Heart left ventricle (tissue), 16 donors: ENCODE measurements at places on chromosomes 12 and 14. TPM values are rescaled to one million over a fixed set of nuclear protein-coding genes. Genes with fewer than 3 reads are reported as not detected.
A peak's percentile ranks its signal among the peaks of the same experiment; 100 is the strongest.

DNA sequence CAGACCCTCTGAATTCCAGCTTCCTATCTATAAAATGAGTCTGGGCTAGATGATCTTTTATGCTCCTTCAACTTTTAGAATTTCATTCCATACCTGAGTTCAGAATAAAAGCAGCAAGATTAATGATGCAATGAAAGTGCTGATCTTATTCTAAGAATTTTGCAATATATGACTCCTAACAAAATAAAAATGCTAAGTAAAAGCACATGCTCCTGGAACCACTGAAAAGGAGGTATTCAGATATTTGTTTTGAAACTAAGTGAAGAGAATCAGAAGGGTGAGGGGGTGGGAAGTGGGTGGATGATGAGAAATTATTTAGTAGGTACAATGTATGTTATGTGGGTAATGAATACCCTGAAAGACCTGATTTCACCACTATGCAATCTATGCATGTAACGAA, 216.6 kb downstream of the PTPRO start:
- H3K36me3 ChIP-seq: no peaks in the 10 kb centered on the region
- no peak overlapping the region for H3K27ac ChIP-seq
- no peak overlapping the region for H3K4me3 ChIP-seq
- no peaks in the 10 kb centered on the region for H3K4me1 ChIP-seq
- DNase-seq: no peak

GRCh38 chr14:31876741-31877140, 200.4 kb upstream of the ARHGAP5 start:
- peak overlapping the region; percentile 28 for H3K4me3 ChIP-seq
- H3K4me1 ChIP-seq: peaks cover 24% of the 10 kb centered on the region
- H3K36me3 ChIP-seq: no peaks in the 10 kb centered on the region
- no peaks in the 10 kb centered on the region for H3K27me3 ChIP-seq
- peak overlapping the region; percentile 64 for H3K27ac ChIP-seq

GRCh38 chr12:74922117-74922516, 287.5 kb downstream of the KCNC2 start:
- no peak for DNase-seq
- H3K27ac ChIP-seq: no peak overlapping the region
- no peak overlapping the region for H3K4me3 ChIP-seq
- no peaks in the 10 kb centered on the region for H3K27me3 ChIP-seq
- no peaks in the 10 kb centered on the region for H3K4me1 ChIP-seq

DNA sequence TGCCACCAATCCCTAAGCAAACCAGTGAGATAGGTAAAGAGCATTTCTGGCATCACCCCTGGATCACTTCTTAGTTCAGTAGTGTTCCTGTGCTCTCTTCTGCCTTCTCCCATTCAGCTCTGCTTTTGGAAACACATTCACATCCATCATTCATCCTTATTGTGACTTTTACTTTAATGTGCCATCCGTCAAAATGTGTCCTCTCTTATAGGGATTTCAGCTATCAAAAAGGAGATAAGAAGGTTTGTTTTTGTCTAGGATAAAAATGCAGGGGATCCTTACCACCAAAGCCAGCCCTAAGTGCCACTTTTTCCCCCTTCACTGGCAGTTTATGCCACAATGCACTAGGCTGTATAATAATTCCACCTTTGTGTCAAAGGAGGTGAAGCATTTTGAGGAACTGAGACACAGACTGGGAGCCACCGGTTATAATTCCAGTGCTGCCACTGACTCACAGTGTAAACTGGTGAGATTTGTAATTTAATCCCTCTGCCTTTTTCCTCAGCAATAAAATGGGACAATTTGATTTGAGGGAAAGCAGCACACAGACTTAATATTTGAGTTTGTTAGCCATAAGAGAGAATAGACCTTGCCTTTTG, 158.6 kb downstream of the PAX9 start:
- H3K4me1 ChIP-seq: no peaks in the 10 kb centered on the region
- no peaks in the 10 kb centered on the region for H3K27me3 ChIP-seq
- no peaks in the 10 kb centered on the region for H3K36me3 ChIP-seq

DNA sequence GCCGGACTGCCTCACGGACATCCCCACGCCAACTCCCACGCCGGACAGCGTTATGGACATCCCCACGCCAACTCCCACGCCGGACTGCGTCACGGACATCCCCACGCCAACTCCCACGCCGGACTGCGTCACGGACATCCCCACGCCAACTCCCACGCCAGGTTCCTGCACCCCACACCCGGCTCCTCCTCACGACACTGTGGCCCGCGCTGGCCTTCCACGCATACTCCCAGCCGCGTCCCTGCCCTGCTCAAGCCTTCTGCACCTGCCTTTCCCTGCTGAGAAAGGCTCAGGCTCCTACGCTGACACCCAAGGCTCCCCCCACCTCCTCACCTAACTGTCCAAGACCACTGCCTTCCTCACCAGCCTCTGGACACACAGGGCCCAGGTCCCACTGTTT, 9.7 kb downstream of the CACNA2D4 start:
- no peak overlapping the region for H3K4me3 ChIP-seq
- no peaks in the 10 kb centered on the region for H3K36me3 ChIP-seq
- H3K27me3 ChIP-seq: no peaks in the 10 kb centered on the region
- H3K4me1 ChIP-seq: no peaks in the 10 kb centered on the region

DNA sequence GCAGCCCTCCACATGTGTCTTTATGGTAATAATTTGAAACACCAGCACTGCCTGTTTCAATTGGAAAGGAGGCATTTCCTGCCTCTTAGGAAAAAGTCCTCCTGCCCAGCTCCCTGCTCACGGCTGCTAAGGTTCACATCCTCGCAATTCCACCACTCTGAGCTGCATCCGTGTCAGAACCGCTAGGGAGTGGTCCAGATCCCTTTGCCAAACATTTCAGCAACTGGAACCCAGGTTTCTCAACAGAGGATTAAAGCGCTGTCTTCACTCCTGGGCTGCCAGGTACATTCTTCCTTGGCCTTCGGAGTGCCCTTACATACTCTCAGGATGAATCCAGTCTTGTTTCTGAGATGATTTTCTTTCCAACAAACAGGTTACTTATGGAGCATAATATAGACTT, 23.3 kb downstream of the C14orf132 start:
- no peak overlapping the region for H3K4me3 ChIP-seq
- H3K4me1 ChIP-seq: no peaks in the 10 kb centered on the region
- no peak for DNase-seq
- no peak overlapping the region for H3K27ac ChIP-seq
- no peaks in the 10 kb centered on the region for H3K27me3 ChIP-seq
- no peaks in the 10 kb centered on the region for H3K36me3 ChIP-seq

- peaks cover 8% of the 10 kb centered on the region for H3K27me3 ChIP-seq
- no peak overlapping the region for H3K27ac ChIP-seq
- no peaks in the 10 kb centered on the region for H3K36me3 ChIP-seq
- peaks cover 10% of the 10 kb centered on the region for H3K4me1 ChIP-seq
- no peak overlapping the region for H3K4me3 ChIP-seq
These were observed 3.9 kb downstream of the CEP170B start for GRCh38 chr14:104868811-104869572.

Gene POTEG
- total RNA-seq: not detected

Gene PTPRR
- total RNA-seq: 0.29 TPM

Gene KRT2
- total RNA-seq: not detected
